ENCODE measurements at places on chromosomes 7 and 10. TPM values are rescaled to one million over a fixed set of nuclear protein-coding genes. Genes with fewer than 3 reads are reported as not detected.

- peaks cover 72% of the 10 kb centered on the region for H3K27me3 ChIP-seq
- no peak overlapping the region for H3K4me3 ChIP-seq
- no peaks in the 10 kb centered on the region for H3K36me3 ChIP-seq
- H3K4me1 ChIP-seq: no peaks in the 10 kb centered on the region
- DNase-seq: no peak
These were observed 1.3 kb upstream of the PRR15 start for GRCh38 chr7:29562307-29562706.

DNA sequence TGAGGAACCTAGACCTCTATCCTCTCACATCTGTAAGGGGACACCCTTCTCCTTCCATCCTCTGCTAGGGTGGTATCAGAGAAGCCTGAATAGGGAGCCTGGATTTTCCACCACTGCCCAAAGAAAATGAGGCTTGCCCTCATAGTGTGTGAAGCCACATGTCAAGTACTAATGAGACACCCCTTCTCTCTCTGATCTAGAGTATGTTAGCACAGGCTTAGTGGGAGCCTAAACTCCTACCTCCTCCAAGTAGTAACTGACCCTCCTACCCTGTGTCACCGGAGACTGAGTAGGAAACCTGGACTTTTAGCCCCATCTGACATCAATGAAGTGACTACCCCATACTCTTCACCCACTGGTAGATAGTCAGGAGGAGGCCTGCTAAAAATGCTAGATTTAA is 65.6 kb downstream of the PHYHIPL start:
- no peak overlapping the region for H3K4me3 ChIP-seq
- DNase-seq: no peak
- H3K27ac ChIP-seq: no peak overlapping the region
- H3K27me3 ChIP-seq: no peaks in the 10 kb centered on the region
- no peaks in the 10 kb centered on the region for H3K4me1 ChIP-seq
- no peaks in the 10 kb centered on the region for H3K36me3 ChIP-seq

GRCh38 chr10:86658751-86659150 is 4.4 kb downstream of the OPN4 start:
- DNase-seq: peak; percentile 13
- H3K27me3 ChIP-seq: no peaks in the 10 kb centered on the region
- no peaks in the 10 kb centered on the region for H3K36me3 ChIP-seq
- no peak overlapping the region for H3K4me3 ChIP-seq

GRCh38 chr10:5651388-5651764 is 15.0 kb downstream of the ASB13 start:
- no peak overlapping the region for H3K4me3 ChIP-seq
- H3K27me3 ChIP-seq: no peaks in the 10 kb centered on the region
- no peak overlapping the region for H3K27ac ChIP-seq
- H3K4me1 ChIP-seq: no peaks in the 10 kb centered on the region

The PDK4 gene
- total RNA-seq: 45.6 TPM
